ENCODE measurements at places on chromosomes 16 and 17.

GRCh38 chr17:17504341-17505140 lies 8.3 kb upstream of the RASD1 start:
- no peak for DNase-seq

- no peak for DNase-seq
These were observed 1.8 kb upstream of the FBRS start for GRCh38 chr16:30656388-30656787.

- DNase-seq, result no peak
These were observed 4.3 kb upstream of the PITPNC1 start for GRCh38 chr17:67372751-67373150.

DNA sequence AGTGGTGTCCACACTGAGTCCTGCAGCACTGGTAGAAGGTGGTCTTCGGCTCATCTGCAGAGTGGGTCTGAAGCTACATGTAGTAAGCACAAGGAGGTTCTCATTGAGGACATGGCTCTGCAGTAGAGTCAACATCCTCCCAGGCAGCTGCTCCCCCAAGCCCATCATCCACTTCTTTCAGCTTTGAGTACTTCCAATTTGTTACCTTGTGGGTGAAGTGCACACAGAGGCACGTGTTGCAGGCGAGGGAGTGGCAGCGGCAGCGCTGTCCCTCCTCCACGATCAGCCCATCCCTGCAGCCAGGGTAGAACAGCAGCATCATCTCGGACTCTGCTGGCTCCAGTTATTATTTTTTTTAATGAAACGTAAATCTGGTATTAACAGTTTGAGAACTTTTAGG lies 1.8 kb upstream of the SSTR2 start:
- DNase-seq, result no peak

- DNase-seq, result no peak
These were observed 1.1 kb upstream of the FCSK start for GRCh38 chr16:70453117-70453891.

GRCh38 chr16:57619133-57619605 lies 9.3 kb upstream of the ADGRG1 start:
- DNase-seq, result no peak

DNA sequence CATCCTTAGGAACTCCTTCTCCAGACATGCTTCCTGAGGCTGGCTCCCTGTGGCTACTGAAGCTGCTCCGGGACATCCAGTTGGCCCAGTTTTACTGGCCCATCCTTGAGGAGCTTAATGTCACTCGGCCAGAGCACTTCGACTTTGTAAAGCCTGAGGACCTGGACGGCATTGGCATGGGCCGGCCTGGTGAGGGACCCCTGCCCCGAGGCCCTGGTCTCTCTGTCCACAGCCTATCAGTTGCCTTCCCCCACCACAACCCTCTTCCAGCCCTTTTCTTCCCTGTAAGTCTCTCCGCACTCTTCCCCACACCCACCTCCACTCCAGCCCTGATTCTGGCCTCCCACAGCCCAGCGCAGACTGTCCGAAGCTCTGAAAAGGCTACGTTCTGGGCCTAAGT lies 2.0 kb downstream of the TNK1 start:
- no peak for DNase-seq

- DNase-seq, result no peak
These were observed 36.2 kb downstream of the FBXL20 start for GRCh38 chr17:39365242-39365641.

DNA sequence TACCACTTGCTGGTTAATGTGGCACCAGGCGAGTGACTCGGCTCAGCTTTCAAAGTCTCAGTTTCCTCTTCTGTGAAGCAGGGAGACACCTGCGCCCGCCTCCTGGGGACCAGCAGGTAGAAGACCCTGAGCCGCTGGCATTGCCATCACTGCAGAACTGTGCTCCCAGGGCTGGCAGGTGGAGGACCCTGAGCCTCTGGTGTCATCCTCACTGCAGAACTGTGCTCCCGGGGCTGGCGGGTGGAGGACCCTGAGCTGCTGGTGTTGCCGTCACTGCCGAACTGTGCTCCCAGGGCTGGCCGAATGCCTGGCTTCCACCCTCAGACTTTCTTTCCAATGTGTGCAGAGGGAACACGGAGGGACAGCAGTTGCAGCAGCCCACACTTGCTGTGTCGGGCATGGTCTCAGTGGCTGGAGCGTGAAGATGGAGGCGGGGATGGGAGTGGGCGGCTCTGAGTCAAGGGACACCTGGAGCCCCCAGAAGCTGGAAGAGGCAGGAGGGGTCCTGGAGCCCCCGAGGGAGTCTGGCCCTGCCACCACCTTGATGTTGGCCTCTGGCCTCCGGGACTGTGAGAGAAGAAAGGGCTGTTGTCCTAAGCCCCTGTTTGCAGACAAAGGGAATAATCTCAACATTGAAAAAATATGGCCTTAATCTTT lies 75.8 kb upstream of the METTL9 start:
- no peak for DNase-seq

GRCh38 chr16:22352723-22353122 lies 21.7 kb downstream of the CDR2 start:
- DNase-seq, result no peak

DNA sequence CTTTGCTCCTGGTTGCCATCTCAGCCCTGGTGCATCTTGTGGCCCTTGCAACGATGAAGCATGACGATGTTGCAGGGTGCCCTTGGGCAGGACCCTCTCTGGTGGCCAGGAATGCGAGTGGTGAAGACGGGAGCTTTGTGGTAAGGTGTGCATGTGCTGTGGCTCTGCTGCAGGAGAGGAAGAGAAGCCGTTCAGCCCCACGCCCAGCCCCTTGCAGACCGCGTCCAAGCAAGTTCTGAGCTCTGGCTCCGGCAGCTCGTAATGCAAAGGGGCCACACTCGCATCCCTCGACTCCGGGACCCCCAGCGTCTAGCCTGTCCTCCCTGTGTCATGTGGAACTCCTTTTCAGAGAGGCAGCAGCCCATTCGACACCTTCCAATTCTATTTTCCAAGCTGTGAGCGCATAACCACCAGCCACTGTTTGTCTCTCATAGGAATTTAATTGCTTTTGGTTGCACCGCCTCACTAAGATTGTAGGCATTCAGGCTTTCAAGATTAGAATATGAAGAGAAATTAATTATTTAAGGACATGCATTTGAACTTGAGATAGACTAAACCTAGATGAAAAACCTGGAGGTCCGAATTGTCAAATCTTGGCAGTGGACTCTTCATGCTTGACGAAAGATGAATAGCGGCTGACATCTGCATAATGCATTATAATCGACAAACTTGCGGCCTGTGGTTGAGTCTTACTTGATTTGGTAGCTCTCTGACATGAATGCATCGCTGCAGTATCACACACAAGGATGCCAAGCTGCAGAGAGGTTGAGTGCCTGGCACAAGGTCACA lies 21.1 kb upstream of the KCNG4 start:
- DNase-seq, result no peak

DNA sequence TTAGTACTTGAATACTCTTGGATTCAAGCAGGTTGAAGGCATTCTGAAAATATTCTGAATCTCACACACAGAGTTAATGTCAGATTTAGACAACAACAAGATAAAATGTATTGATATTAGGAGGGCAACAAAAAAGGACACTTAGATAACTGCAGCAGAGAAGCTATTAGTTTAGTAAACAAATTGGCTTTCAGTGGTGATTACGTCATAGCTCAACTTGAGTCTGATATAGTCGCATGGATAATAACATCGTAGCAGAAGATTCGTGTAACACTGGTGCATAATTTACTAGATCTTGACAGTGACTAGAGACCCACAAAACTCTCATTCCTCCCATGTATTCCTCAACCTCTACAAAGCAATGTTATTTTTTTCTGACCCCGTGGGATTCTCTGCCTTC lies 268.3 kb downstream of the KCNJ2 start:
- DNase-seq, result no peak

DNA sequence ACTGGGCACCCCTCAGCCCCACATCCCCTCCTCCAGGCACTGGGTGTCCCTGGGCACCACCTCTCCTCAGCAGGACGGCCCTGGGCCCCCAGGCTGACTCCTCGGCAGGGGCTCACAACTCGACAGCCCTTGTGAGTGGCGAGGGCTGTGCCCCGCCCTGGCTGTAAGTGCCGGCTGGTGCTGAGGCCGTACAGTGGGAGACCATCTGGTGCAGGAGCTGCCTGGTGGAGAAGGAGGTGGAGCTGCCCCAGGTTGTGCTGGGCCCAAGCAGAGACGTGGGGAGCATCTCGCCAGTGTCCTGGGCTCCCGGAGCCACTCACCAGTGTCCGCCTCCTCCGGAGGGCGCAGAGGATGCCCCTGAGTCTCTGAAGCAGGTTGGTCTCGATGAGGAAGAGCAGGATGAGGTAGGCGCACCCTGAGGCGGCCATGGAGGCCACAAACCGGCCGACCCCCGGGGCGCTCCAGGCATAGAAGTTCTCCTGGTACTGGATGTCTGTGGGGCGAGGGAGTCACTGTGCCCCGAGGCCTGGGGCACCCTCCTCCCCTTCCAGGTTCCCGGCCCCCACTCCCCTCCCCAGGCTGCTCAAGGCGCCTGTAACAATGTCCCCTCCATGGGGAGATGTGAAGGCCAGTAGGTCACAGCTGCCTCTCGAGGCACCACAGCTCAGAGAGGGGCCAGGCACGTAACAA lies 15.1 kb upstream of the RNPS1 start:
- DNase-seq, result no peak

GRCh38 chr17:14310605-14311004 lies 9.7 kb downstream of the HS3ST3B1 start:
- DNase-seq, result no peak

DNA sequence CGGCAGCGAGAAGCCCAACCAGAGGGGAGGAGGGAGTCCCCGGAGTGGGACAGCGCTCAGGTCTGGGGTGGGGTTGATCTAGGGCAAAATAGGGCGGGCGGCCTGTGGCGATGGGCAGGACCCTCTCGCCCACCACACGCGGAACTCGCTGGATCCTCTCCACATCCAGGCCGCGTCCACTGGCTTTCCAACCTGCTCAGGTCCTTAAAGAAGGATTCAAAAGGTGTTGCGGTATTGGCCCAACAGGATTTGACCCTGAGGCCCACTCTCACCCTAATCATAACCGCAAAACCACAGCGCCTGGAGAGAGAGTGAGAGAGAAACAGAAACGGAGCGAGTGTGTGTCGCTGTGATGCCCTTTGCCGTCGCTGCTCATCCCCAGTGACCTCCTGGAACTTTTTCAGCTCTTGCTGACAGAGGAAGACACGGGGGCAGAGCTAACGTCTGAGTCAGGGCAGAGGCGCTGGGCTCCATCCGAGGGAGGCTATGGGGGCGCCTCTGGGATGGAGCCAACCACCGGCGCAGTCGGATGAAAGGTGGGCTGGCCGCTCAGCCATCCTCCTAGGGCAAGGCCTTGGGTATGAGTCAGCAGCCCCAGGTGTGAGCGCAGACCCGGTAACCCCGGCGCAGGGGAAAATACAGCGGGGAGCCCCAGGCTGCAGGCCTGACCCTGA lies 16.7 kb upstream of the OR1F1 start:
- no peak for DNase-seq

- no peak for DNase-seq
These were observed 1.7 kb downstream of the WBP2 start for GRCh38 chr17:75853433-75853832.

GRCh38 chr17:31425282-31426040 lies 34.0 kb downstream of the RAB11FIP4 start:
- peak; percentile 81 for DNase-seq

GRCh38 chr17:52237151-52237550 lies 78.6 kb upstream of the CA10 start:
- DNase-seq, result no peak

GRCh38 chr17:75876938-75877751 lies 1.2 kb downstream of the TRIM47 start:
- peak; percentile 86 for DNase-seq

DNA sequence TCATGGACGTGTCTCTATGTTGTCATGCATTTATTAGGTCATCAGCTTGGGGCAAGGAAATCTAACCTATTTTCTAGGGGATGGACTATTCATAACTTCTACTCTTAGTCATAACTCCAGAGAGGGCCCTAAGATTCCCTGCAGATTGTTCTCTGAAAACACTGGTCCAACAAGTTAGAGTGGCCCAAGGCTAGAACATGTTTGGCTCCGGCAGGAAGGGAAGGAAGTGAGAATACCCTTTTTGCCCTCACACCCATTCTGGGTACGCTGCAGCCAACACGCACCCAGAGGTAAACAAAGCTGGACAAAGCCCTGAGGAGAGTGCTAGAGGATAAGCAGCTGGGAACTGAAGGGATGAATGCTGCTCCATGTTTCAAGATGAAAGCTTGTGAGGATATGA lies 9.9 kb downstream of the C16orf86 start:
- no peak for DNase-seq

GRCh38 chr17:76467366-76467765 lies at the start of gene AANAT:
AANAT (plus strand) TSS chr17:76467603; CDS start chr17:76468747, 1,144 bp downstream.
- DNase-seq, result no peak

- DNase-seq, result no peak
These were observed 30.4 kb upstream of the CRISPLD2 start for GRCh38 chr16:84789431-84789830.

DNA sequence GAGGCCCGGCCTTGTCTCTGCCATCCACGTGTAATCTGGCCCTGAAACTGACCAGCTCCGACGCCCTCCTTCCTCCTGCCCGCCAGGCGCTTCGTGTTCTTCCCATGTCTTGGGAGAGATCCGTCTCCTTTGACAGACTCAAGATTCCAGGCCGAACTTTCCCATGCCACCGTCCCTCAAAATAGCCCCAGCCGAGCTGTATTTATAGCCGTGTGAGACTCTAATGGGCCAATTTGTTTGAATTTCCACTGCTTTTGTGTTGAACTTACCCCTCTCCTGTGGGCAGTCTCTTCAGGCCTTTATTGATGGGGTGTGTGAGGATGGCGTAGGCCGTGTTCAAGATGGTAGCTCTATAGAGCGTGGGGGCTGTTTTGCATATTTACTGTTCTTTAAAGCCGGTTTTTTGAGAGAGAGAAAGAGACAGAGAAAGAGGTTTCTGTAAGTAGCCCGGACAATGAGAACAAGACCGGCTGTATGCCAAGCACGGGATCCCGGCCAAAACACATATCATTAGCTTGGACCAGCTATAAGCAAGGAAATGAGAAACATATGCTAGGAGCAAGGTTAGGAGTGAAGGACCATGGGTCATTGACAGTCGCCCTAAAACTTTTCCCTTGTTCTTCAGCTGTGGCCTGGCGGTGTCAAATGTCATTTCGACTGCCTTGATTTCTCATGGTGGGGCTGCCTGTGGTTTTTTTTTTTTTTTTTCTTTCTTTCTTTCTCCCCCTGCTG lies 124.5 kb upstream of the ZFHX3 start:
- DNase-seq, result peak; percentile 51

- no peak for DNase-seq
These were observed 1.0 kb downstream of the CMTM4 start for GRCh38 chr16:66695471-66695934.

DNA sequence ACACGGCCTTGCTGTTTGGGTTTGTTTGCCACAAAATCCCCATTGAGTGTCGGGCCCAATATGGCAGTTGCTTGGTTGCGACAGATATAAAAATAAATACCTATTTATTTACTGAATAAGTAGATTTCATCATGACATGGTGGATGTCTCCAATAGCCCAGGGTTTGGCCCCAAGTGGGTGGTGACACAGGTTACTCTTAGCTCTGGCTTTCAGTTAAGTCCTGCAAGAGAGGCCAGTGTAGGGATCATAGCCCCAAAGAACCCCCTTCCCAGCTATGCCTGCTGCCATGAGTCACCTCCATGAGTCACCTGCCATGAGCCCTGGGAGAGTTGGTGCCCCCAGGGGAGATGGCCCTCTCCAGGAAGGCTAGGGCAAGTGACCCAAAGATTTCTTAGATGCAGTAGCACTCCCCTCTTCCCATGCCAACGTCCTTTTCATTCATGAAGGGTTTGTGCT lies 78.7 kb upstream of the LGALS9 start:
- no peak for DNase-seq

GRCh38 chr17:67578142-67578457 lies 139.6 kb upstream of the NOL11 start:
- no peak for DNase-seq

Data from globus pallidus (tissue), 1 donor.